Activated gamma-delta T cell treated with Interleukin-2 at 50 U/mL for 16 hours (primary cell): ENCODE measurements at places on chromosomes 11 and 22.
A peak's percentile ranks its signal among the peaks of the same experiment; 100 is the strongest.

DNA sequence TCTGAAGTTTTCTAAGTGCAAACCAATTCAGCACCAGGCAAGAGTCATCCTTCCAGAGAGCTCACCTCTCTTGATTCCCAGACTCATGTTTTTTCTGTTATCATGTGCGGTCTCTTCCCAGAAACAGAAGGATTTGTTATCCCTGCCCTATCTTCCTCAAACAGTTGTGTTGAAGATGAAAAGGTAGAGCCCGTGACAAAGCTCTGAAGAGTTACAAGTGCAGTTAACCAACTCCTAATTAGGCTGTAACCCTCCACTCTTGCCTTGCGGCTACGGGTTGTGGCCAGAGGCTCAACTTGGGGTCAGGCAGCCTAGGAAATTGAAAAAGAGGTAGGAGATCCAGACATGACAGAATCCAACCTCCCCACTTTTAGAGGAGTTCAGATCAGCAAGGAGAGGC, 76.2 kb upstream of the CADM1 start:
- no peak for DNase-seq

DNA sequence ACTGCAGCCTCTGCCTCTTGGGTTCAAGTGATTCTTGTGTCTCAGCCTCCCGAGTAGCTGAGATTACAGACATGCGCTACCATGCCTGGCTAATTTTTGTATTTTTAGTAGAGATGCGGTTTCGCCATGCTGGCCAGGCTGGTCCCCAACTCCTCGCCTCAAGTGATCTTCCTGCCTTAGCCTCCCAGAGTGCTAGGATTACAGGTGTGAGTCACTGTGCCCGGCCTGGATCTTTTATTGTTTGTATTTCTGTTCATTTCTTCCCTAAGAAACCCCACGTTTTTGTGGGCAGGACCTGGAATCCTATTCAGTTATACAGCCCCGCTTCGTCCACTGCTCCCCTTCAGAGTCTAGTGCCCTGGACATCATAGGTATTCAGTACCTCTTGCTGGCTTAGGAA, 28.7 kb downstream of the ZBTB16 start:
- DNase-seq = no peak

DNA sequence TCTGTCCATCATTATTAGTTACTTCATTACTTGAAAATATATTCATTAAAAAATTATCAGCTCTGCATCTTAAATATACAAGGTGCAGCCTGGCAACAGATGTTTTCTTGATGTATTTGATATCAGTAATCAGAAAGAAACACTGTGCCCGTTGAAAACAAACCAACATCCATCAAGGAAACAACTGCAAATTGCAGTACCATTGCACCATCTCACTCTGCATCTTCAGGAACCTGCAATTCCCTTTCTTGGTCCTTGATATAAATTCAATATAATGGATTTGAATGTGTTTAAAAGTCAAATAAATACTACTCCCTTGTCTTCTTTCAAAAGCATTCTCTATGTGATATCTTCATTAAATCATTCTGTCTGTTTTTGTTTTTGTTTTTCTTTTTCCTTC, 1131.2 kb downstream of the FAM181B start:
- DNase-seq = no peak

- no peak for DNase-seq
These were observed 452 bp downstream of the MACROD1 start for GRCh38 chr11:64165481-64165841.

DNA sequence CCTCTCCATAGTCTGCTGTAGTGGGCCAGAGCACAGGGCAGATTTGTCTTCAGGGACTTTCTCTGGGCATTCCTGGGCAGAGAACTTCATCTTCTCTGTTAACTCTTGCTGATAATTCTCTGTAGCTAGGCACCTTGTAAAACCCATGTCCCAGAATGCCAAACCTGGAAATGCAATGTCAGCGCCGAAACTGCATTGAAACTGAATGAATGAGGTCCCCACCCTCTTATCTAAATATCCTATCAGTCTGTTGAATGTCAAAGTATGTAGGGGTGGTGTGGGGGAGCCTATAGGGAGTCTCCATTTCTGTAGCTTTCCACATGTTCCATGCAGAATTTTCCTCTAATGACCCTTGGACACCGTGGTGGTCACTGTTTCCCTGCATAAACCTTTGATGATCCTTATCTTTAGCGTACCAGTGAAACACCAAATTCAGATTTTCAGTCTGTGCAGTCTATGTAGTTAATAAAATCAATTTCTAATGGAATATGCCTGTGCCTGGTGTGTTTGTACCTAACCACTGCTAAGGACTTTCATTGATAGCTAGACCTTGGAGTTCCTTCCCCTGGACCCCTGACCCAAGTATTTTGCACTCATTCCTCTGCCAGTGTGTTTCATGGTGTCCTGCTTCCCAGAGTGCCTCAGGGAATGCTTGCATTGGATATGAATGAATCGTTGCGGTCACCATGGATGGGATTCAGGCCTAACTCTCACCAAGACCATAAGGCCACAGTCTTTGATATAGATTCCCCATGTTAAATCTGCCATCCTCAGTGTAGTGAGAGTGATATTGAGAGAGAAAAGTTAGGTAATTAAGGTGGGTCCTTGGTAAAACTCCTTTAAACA, 2.5 kb upstream of the CABIN1 start:
- no peak for DNase-seq

DNA sequence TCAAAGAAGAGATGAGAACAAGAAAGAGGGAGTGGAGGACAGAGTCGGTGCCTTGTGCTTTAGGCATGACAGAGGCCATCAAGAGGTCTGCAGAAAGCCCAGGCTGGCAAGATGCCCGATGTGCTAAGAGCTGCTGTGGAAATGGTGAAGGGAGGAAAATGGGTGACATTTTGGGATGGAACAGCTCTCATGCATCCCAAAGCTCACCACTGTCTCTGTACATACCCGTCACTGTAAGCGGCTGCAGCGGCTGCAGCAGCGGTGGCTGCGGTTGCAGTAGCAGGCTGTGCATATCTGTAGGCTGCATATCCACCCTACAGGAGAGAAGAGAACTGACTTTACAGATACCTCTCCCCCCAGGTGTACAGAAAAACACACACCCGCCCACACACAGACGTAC, 28.6 kb downstream of the APOL5 start:
- no peak for DNase-seq

- DNase-seq = peak; percentile 53
These were observed 89.9 kb upstream of the APOA1 start for GRCh38 chr11:116927163-116927974.

DNA sequence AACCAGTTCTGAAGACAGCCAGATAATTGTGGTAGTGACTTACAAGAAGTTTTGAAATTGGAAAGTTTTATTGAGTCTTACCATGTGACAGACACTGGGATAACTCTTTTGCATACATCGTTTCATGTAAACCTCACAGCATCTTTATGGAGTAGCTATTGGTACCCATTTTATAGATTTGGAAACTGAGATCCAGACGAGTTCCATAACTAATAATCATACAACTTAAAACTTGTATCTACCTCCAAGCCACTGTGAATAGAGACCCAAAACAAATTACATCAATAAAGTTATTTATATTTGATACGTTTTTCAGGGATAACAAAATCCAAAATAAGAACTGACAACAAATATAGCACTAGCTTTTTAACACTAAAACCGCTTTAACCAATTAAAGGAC, 35.7 kb upstream of the LDHA start:
- no peak for DNase-seq

- DNase-seq = no peak
These were observed 537.9 kb upstream of the FAT3 start for GRCh38 chr11:91686700-91687099.

DNA sequence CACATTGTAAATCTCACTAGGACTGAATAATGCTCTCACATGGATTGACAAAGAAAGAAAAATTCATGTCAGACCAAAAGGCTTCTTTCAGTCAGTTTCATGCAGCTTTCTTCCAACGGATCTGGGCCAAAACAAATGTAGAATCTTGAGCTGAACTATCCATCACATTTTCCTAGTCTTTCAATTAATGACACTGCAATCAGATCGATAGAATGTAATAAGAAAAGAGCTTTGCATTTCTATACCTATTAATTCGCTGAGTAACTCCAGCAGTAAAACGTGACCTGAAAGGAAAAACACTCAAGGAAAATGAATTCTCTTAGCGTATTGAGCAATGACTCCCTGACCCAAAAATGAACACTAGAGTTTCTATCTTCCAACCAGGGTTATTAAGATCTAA, 194.8 kb upstream of the BLID start:
- DNase-seq = no peak

- no peak for DNase-seq
These were observed 45.7 kb downstream of the PDGFD start for GRCh38 chr11:104118105-104118744.

- no peak for DNase-seq
These were observed 59.8 kb downstream of the SLC25A17 start for GRCh38 chr22:40759294-40759840.

GRCh38 chr11:134071766-134072402, 3.0 kb downstream of the JAM3 start:
- no peak for DNase-seq

DNA sequence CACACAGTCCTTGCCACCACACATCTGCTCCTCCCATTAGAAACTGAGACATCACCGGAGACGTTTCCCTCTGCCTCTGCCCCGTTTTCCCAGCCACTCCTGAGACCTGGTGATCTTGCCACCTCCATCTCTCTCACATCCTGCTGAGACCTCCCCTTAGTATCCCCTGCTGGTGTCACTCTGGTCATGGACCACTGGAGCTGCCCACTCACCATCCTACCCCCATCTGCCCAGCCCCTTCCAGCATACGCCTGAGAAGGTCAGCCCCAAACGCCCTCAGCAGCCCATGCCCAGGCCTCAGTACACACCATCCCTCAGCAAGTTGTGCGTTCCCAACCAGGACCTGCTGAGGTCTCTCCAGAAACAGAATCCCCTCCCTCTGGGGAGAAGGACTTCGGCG, 64.3 kb downstream of the SHANK2 start:
- DNase-seq = no peak

GRCh38 chr11:4881860-4882500, at the start of gene OR51T1:
TSS of gene OR51T1 (plus strand) at chr11:4881900. CDS start at chr11:4881900, 0 bp downstream.
- no peak for DNase-seq

DNA sequence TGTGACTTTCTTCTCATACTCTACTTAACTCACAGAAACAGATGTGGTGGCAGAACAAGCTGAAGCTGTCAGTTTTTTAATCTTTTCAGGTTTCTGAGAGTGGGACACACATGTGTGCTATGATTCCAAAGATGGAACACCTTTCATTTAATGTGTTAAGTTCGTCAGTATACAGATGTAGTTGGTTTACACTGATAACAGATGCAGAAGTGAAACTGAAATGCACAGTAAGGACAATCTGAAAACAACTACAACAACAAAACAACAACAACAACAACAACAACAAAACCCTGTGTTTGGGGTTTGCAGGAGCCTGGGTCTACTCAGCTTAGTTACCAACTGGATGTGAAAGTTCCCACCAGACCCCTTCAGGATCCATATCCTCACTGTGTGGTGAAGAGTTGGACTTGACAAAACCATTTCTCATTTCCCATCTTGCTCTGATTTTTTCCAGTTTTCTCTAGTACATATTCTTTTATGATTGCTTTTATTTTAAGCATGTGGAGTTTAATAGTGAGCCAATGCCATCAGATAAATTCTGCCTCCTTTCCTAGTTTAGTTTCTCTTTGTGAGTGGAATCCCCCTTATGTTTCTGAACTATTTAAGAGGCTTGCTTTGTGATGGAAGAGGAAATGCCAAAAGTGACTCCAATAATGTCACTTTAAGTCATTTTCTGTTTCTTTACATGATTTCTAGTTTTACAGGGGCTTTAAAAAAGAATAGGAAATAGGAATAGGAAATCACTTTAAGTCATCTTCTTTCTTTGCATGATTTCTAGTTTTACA, 47.8 kb downstream of the ARHGAP42 start:
- no peak for DNase-seq

- DNase-seq = no peak
These were observed 5.1 kb downstream of the MOB2 start for GRCh38 chr11:1481483-1481825.

GRCh38 chr11:94450048-94450447, 43.6 kb downstream of the MRE11 start:
- no peak for DNase-seq

DNA sequence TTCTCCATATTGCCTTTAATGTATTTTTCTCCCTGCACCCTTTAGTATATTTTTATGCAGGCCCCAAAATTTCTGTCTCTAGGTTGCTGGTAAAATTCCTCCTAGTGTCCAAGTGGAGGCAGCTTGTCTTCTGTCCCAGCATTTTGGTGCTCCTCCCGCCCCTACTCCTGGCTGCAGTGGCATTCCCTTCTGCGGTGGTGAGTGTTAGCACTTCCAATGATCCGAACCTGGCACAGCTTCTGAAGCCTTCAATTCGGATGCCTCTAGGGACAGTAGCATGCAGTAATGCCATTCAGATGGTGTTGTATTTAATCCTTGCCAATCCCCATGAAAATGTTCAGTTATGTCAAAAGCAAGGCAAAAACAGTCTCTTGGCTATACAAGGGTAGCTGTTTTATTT, 5.9 kb downstream of the YWHAH start:
- no peak for DNase-seq

DNA sequence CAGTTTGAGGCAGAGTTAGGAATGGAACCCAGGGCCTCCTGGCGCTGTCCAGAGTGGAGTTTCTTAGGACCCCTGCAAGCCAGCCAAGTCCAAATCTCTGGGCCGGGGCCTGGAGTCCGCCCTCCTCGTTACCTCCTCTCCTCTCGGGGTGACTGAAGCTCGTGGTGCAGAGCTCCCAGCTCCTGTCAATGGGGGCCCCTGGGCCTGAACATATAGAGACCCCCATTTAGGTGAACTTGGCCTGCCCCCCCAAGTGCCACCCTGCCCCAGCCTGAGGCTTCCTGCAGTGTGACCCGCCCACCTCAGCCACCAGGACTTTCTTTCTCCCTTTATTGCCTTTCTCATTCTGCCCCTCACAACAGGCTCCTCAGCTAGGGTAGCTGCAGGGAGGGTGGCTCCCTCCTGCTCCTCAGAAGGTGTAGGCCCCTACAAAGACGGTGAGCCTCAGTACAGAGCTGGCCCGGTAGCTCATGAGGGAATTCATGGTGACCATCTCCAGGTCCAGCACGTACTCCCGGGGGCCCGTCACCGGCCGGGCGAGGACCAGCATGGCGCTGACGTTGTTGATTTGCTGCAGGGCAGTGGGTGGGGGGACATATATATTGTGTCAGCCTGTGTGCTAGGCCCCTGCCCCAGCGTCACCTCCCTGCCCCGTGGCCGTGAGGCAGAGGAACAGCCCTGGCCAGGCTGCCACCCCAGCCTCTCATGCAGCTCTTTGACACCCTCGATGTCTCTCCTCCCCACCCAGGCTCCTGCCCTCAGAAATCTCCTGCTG, 5.9 kb downstream of the EFEMP2 start:
- DNase-seq = no peak

- no peak for DNase-seq
These were observed 3.5 kb upstream of the CELSR1 start for GRCh38 chr22:46540874-46541273.

- peak; percentile 32 for DNase-seq
These were observed 547 bp downstream of the UVRAG start for GRCh38 chr11:75815345-75816168.
